H4 (cell line): ENCODE measurements at places on chromosomes 6 and 20.

DNA sequence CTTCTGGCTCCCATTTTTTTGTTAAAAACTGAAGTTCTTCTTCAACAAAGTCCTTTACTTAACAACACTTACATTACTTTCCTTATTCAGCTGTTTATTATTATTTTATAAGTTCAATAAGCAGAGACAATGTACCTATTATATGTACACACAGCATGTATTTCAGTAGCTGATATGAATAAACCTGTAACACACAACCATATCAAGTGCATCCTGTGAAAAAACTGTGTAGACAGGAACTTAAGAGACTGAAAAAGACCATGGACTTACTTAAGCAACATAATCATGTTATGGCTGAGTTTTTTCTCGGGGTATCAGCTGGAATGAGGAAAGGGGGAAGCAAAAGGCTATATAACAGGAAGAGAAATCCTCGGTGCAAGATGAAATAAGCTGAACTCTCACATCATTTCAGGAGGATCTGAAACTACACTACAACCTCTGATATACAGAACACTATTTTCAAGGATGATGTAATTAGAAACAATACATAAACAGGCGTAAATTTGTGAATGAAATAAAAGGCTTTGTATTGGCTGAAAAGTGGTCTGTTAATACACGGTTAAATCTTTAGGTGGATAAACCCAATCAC is 70.9 kb downstream of the REV3L start:
- no peak for DNase-seq

DNA sequence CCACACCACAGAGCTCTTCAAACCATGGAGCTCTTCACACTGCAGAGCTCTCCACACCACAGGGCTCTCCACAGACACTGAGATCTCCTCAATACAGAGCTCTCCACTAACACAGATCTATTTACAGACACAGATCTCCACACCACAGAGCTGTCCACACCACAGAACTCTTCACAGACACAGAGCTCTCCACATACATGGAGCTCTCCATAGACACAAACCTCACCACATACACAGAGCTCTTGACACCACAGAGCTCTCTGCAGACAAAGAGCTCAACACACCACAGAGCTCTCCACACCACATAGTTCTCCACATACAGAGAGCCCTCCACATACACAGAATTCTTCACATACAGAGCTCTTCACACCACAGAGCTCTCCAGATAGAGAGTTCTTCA is 53.0 kb downstream of the ERMARD start:
- no peak for DNase-seq

DNA sequence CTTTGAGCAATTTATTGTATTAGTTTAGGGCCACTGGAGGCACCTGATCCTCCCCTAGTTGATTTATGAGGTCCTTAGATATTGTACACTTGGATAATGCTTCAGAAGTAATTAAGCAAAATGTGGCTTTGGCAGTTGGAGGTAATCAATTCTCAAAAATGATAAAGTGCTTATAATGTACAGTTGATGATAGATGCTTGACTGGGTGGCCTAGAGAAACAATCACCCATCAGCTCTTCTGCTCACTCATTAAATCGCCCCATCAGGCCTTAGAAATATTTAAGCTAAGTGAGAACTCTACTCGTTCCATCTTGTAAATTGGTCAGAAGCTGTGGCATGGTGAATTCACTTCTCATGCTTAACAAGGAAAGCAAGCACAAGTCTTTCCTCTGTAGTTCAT is 349.9 kb downstream of the SAMD5 start:
- no peak for DNase-seq

- no peak for DNase-seq
Measured at GRCh38 chr6:36934901-36935300, 19.6 kb upstream of the PI16 start.

GRCh38 chr6:53926505-53926904 is 131.7 kb downstream of the LRRC1 start:
- DNase-seq: peak; percentile 41
